ENCODE measurements at places on chromosomes 4 and X. TPM values are rescaled to one million over a fixed set of nuclear protein-coding genes. Genes with fewer than 3 reads are reported as not detected.

GRCh38 chr4:55393461-55394320 is 2.1 kb upstream of the TMEM165 start:
- H3K27ac ChIP-seq, result no peak overlapping the region
- H3K4me1 ChIP-seq, result peaks cover 10% of the 10 kb centered on the region
- no peaks in the 10 kb centered on the region for H3K36me3 ChIP-seq
- no peak for DNase-seq
- no peaks in the 10 kb centered on the region for H3K27me3 ChIP-seq
- H3K4me3 ChIP-seq, result no peak overlapping the region

DNA sequence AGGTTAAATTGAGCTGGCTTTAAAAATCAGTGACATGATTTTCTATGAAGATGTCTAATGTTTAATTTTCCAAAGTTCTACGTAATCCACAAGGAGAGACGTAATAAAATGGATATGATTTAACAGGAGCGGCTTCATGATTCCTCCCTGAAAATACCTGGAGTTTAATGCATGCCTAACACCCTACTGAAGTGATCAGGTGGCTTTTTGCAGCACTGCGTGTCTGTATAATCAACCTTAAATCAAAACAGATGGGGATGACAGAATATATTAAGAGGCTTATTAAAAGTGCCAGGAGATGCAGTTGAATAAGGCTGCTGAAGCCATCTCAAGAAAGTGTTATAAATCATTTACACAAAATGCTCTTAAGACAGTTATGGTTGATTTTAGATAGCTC is 112.4 kb upstream of the TLR3 start:
- no peak overlapping the region for H3K4me3 ChIP-seq
- H3K27me3 ChIP-seq, result no peaks in the 10 kb centered on the region
- H3K36me3 ChIP-seq, result no peaks in the 10 kb centered on the region
- DNase-seq, result no peak
- H3K27ac ChIP-seq, result no peak overlapping the region

- DNase-seq, result no peak
- no peaks in the 10 kb centered on the region for H3K36me3 ChIP-seq
- H3K4me1 ChIP-seq, result no peaks in the 10 kb centered on the region
- H3K4me3 ChIP-seq, result no peak overlapping the region
- no peaks in the 10 kb centered on the region for H3K27me3 ChIP-seq
- no peak overlapping the region for H3K27ac ChIP-seq
These were observed 71.7 kb upstream of the S100G start for GRCh38 chrX:16578218-16578617.

DNA sequence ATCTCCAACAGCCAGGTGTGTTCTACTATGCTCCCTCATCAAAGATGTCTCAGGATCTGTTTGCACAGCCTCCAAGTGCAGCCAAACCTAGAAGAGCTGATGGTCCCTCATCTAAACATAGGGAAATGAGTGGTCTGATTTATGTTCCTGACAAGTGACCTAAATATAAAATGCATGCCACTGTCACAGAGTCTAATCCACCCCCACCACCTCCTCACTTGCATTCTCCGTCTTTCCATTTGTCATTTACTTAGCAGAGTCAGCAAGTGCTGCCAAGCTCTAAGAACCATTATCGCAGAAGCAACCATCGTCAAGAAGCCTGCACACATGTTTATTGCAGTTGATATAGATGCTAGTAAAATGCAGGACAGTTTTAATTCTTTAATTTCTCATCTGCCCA is 33.1 kb upstream of the VCX3A start:
- no peak overlapping the region for H3K4me3 ChIP-seq
- H3K36me3 ChIP-seq, result no peaks in the 10 kb centered on the region
- H3K27me3 ChIP-seq, result no peaks in the 10 kb centered on the region
- H3K27ac ChIP-seq, result no peak overlapping the region
- DNase-seq, result no peak

- no peaks in the 10 kb centered on the region for H3K4me1 ChIP-seq
- H3K27me3 ChIP-seq, result no peaks in the 10 kb centered on the region
- no peaks in the 10 kb centered on the region for H3K36me3 ChIP-seq
These were observed 231.0 kb downstream of the ADGRL3 start for GRCh38 chr4:61431131-61431530.

DNA sequence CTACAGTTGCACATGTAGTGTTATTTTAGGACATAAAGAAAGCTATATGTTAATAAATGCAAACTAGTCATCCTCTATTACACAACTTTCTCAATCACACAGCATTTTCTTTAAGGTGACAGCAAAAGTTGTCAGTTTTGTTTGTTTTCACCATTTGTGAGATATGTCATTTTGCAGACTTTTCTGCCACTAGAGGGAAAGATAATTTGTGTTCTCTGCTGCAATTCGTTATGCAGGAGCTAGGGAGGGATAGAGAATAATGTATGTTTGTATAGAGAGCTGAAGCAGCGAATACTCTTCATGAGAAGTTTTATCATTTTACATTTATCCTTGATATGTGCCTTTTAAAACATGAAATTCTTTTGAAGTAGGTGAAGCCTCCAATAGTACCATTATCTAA is 670.6 kb upstream of the ATOH1 start:
- H3K27ac ChIP-seq, result no peak overlapping the region
- DNase-seq, result no peak
- no peaks in the 10 kb centered on the region for H3K4me1 ChIP-seq

The JCHAIN gene
- 15.9 TPM for total RNA-seq

The SERPINA7 gene
- not detected for total RNA-seq
